Daoy (cell line): ENCODE measurements at places on chromosomes 16 and 17. TPM values are rescaled to one million over a fixed set of nuclear protein-coding genes. Genes with fewer than 3 reads are reported as not detected.
A peak's percentile ranks its signal among the peaks of the same experiment; 100 is the strongest.

DNA sequence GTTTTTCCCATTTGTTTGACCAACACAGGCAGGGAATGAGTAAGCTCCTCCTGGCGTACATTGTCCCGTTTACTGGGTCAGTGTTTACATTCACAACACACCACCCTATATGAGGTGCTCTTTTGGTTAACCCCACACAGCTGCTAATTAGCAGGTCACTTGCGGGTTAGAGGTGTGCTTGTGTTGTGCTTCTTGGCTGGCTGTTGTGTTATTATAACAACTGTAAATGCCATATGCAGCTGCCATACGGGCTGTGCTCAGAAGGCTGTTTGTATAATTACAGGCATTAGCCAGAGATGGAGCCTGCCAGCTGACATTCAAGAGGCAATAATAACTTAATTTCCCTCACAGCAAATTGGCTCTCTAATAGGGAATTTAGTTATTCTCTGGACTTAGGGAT lies 205.1 kb upstream of the ELAC2 start:
- DNase-seq: peak; percentile 41

- DNase-seq: no peak
Measured at GRCh38 chr17:58309918-58310259, 18.7 kb downstream of the TSPOAP1 start.

GRCh38 chr17:76734080-76734840 lies 2.9 kb downstream of the SRSF2 start:
- no peak for DNase-seq

GRCh38 chr17:48374650-48375230 lies 55.3 kb downstream of the SKAP1 start:
- DNase-seq: peak; percentile 9

GRCh38 chr16:84245956-84246678 lies 6.3 kb upstream of the KCNG4 start:
- DNase-seq: no peak

- DNase-seq: no peak
Measured at GRCh38 chr16:54657709-54658102, 273.0 kb upstream of the IRX5 start.

- no peak for DNase-seq
Measured at GRCh38 chr16:24686678-24687077, 42.8 kb upstream of the TNRC6A start.

DNA sequence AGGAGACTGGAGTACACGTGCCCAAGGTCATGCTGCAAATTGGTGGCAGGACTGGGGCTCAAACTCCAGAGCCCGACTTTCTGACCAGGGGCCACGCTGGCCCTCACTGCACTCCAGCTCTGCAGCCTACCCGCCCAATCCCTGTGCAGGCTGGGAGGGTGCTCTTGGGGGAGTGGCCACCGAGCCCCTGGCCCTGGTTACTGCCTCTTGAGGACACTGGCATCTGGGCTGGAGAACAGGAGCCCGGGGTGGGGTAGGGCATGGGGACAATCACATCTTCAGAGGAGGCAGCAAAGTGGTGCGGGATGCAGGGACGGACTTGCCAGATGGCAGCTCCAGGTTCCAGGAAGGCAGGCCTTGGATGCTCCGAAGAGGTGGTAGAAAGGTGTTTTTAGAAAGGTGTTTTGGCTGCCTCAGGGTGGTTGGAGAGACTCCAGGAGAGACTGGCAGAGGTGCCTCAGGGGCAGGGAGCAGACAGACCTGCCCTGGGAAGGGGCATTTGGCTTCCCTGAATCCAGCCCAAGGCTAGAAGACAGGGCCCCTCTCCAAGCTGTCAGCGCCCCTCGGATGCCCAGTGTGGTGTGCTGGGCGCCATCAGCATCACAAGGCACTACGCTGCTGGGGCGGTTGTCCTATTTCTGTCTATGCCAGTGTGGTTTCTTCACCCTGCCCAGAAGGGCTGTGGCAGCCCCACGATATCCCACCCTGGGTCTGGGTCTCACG lies 220.6 kb downstream of the NTN1 start:
- DNase-seq: no peak

DNA sequence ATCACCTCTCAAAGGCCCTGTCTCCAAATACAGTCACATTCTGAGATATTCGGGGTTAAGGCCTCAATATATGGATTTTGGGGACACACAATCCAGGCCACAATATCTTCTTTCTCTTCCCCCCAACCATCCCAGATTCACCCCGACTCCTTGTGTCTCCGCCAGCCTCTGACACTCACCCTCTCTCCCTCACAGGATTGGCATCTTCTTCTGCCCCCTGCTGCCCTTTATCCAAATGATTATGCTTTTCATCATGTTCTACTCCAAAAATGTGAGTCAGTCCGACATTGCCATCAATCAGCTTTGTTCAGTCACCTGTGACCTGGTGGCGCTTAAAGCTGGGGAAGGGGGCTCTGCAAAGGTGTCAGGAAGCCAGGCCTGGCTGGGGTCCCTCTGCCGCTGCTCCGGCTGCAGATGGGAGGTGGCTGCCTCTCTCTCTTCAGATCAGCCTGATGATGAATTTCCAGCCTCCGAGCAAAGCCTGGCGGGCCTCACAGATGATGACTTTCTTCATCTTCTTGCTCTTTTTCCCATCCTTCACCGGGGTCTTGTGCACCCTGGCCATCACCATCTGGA lies 35.1 kb downstream of the GDE1 start:
- DNase-seq: peak; percentile 13

DNA sequence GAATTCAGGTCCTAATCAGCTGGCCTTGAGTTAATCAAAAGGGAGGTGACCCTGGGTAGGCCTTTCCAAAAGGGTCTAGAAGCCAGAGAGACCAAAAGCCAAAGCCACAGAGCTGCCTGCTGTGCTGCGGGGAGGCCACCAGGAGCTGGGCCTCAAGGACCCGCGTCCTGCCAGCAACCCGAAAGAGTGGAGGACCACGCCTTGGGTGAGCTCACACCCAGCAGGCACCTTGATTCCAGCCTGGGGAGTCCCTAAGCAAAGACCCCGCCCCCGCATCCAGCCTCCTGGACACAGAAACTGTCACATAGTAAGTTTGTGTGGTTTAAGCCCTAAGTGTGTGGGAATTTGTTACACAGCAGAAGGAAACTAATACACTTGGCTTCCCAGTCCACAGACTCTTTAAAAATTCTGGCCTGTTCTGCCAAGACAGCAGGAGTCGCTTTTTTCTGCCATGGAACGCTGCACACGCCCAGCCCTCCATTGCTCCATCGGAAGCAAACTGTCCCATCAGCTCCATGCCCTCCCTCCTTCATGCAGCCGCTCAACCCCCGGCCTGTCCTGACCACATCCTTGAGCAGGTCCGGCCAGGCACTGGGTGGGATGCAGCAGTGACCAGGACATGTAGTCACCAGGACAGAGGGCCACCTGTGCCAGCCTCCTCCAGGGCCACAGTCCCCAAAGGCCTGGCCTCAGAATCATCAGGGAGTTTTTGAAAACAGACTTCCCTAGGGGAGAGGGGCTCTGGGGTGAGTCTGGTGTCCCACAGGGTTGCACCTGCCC lies 20.9 kb upstream of the RASD1 start:
- DNase-seq: no peak

GRCh38 chr17:57537524-57538410 lies 207.3 kb downstream of the CCDC182 start:
- DNase-seq: no peak

DNA sequence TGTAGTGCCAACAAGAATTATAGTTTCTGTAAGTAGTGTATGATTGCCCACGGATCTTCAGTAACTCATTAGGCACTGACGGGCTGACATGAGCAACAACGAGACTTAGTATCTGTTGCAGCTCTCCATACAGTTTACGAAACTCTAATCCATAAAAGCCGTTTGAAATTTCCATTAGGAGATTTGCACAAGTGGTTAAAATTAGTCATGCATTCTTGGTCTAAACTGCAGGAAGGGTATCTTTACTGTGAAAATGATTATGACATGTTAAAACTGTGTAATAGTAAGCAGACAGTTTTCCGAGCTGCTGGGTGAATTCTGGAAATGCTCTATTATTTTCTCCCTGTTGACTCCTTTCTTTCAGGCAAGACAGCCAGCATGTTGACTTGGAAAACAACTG lies 605.0 kb downstream of the WWOX start:
- peak; percentile 1 for DNase-seq

- peak; percentile 98 for DNase-seq
Measured at GRCh38 chr16:29029168-29029994, 44.5 kb downstream of the LAT start.

GRCh38 chr17:39751637-39752036 lies 13.9 kb downstream of the GRB7 start:
- no peak for DNase-seq

GRCh38 chr16:83900571-83900970 lies 1.7 kb downstream of the MLYCD start:
- no peak for DNase-seq

DNA sequence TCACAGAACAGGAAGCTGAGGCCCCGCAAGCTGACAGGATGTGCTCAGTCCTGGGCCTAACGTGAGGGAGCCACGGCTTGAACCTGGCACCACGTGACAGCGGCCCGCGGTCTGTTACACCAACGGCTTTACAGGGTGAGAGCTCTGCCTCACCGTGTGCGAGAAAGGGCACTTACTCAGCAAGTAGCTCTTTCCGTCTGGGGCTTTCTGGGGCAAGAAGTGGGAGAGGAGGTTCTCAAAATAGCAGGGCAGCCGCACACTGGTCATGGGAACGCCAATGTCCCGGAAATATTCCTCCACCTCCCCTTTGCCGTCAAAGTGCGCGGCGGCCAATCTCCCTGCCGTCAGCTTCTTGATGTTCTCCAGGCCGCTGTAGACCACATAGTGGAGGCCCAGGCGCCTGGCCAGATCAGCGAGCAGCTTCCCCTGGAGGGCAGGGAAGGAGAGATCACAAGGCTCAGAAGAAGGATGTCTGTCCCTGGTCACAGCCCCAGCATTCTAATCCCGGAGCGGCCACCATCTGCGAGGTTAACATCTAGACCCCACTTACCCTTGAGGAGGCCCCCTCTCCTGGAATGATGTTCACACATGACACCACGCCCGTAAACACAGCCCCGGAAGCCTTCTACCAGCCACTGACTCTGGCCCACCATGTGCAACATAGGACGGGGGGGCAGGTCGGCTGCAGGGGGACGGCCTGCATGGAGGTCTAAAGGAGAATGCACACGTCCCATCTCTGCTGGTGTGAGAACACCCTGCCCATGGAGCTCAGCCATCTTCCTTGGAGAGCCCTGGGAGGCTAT lies 8.2 kb downstream of the NMRAL1 start:
- no peak for DNase-seq

GRCh38 chr16:19907161-19907992 lies 22.7 kb upstream of the GPRC5B start:
- DNase-seq: peak; percentile 79

GRCh38 chr16:12436201-12436657 lies 367.5 kb downstream of the CPPED1 start:
- no peak for DNase-seq

DNA sequence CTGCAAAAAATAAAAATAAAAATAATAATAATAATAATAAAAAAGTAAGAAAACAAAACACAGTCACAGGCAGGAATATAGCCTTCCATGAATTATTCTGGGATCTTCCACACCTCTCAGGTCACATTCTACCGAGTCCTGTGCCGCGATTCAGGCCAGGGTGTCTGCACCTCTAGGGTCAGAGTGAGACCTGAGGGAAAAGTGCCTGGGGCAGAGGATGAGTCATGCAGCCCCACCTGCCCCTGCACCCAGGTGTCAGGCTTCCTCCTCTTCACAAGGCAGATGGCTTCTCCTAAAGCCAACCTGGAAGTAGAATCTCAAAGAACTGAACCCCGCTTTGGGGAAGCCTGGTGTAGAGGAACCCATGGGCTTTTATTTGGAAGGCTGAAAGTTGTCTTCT lies 283.7 kb downstream of the CPPED1 start:
- DNase-seq: no peak

The CLN3 gene
- total RNA-seq: 4.7 and 7.4 TPM in 2 replicates

The MYH2 gene
- total RNA-seq: not detected in 2 replicates

The SLC2A4 gene
- total RNA-seq: 0.06 TPM in 1 of 2 replicates, not detected in the other

The KRT34 gene
- 0.46 and 1.4 TPM in 2 replicates for total RNA-seq

The ARL5C gene
- not detected in 2 replicates for total RNA-seq

The CACNG5 gene
- total RNA-seq: not detected in 2 replicates

The DOC2A gene
- 0.18 TPM in 1 of 2 replicates, not detected in the other for total RNA-seq
